Immature natural killer cell (primary cell): ENCODE measurements at places on chromosomes 1 and 21. TPM values are rescaled to one million over a fixed set of nuclear protein-coding genes. Genes with fewer than 3 reads are reported as not detected.
A peak's percentile ranks its signal among the peaks of the same experiment; 100 is the strongest.

GRCh38 chr1:109527098-109527811, 12.4 kb upstream of the GPR61 start:
- no peak overlapping the region for H3K4me3 ChIP-seq
- no peak for DNase-seq
- no peaks in the 10 kb centered on the region for H3K36me3 ChIP-seq
- H3K27me3 ChIP-seq = peaks cover 2% of the 10 kb centered on the region

DNA sequence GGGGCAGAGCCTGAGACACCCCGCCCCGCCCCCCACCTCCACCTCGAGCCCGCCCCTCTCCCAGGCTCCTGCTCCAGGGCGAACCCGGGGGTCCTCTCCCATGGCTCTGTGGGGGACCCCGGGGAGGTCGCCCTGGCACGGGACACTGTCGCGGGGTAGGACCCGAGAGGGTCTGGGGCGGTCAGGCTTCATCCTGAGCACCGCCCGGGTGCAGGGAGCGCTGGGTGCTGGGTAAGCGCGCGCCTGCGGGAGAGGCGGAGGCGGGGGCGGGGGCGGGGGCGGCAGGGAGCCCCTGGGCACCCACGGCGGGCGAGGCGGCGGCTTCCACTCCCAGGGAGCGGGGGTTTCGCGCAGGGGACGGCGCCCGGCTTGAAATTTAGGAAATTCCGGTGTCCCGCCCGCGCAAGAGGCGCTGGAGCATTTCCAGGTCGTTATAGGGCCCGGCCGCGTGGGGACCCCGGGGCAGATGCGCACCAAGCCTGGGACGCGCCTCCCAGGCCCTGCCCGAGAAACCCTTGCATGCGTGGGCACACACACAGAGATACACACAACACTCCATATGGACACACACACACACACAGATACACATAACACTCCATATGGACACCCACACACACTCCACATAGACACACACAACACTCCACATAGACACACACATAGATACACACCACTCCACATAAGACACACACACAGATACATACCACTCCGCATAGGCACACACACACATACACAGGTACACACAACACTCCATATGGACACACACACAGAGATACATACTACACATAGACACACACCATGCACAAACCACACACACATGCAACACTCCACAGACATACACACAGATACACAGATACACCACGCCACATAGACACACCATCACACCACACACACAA, 48.7 kb upstream of the SLC19A1 start:
- peaks cover 4% of the 10 kb centered on the region for H3K4me1 ChIP-seq
- peak; percentile 44 for DNase-seq
- H3K27ac ChIP-seq = no peak overlapping the region
- peaks cover 3% of the 10 kb centered on the region for H3K36me3 ChIP-seq

GRCh38 chr1:115980998-115981993, 5.0 kb downstream of the SLC22A15 start:
- no peak overlapping the region for H3K4me3 ChIP-seq
- H3K36me3 ChIP-seq = peaks cover 3% of the 10 kb centered on the region
- DNase-seq = peak; percentile 53

OR10J1 gene
- polyA plus RNA-seq = not detected
